ENCODE measurements at places on chromosomes 4 and X.
A peak's percentile ranks its signal among the peaks of the same experiment; 100 is the strongest.

DNA sequence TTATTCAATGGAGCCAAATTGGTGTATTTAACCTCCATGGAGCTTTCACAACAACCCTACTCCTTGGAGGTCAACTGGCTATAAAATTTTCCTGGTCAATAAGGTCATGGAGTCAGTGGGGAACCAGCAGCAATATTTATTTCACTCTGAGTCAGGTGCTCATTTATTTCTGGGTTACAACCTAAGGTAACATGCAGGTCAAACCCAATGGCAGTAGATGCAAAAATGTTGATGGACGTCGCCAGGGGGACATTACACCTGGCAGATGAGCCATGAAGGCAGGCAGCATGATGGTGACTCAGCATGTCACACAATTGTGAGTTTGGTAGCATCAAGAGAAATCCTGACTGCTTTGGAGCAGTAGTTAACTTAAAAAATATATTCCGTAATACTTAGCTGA lies 514.1 kb downstream of the IL15 start:
- no peak for DNase-seq
- H3K27ac ChIP-seq: no peak overlapping the region
- H3K27me3 ChIP-seq: no peaks in the 10 kb centered on the region

- no peaks in the 10 kb centered on the region for H3K4me1 ChIP-seq
- no peak overlapping the region for H3K27ac ChIP-seq
- peaks cover 43% of the 10 kb centered on the region for H3K36me3 ChIP-seq
- H3K4me3 ChIP-seq: no peak overlapping the region
- no peak for DNase-seq
These were observed 8.4 kb downstream of the CNGA1 start for GRCh38 chr4:48008021-48008596.

- H3K27me3 ChIP-seq: no peaks in the 10 kb centered on the region
- H3K27ac ChIP-seq: no peak overlapping the region
- no peak for DNase-seq
- no peak overlapping the region for H3K4me3 ChIP-seq
- no peaks in the 10 kb centered on the region for H3K36me3 ChIP-seq
These were observed 13.2 kb downstream of the HTRA3 start for GRCh38 chr4:8282742-8283141.

GRCh38 chrX:154443992-154444754 lies at the start of gene FAM50A:
Gene FAM50A, plus strand, starts transcription at chrX:154444141. Its CDS starts 95 bp downstream, at chrX:154444236.
- no peak within 1 kb of the TSS for H3K27ac ChIP-seq
- peak within 1 kb of the TSS; percentile 82 for H3K4me3 ChIP-seq
- H3K4me1 ChIP-seq: no peaks in the 10 kb centered on the region
- H3K27me3 ChIP-seq: no peaks in the 10 kb centered on the region
- H3K36me3 ChIP-seq: peaks cover 71% of the 10 kb centered on the region

GRCh38 chr4:152279234-152279566 lies 256.7 kb downstream of the FBXW7 start:
- H3K27ac ChIP-seq: no peak overlapping the region
- no peak overlapping the region for H3K4me3 ChIP-seq
- no peaks in the 10 kb centered on the region for H3K36me3 ChIP-seq
- no peak for DNase-seq
- no peaks in the 10 kb centered on the region for H3K27me3 ChIP-seq
- peaks cover 7% of the 10 kb centered on the region for H3K4me1 ChIP-seq

DNA sequence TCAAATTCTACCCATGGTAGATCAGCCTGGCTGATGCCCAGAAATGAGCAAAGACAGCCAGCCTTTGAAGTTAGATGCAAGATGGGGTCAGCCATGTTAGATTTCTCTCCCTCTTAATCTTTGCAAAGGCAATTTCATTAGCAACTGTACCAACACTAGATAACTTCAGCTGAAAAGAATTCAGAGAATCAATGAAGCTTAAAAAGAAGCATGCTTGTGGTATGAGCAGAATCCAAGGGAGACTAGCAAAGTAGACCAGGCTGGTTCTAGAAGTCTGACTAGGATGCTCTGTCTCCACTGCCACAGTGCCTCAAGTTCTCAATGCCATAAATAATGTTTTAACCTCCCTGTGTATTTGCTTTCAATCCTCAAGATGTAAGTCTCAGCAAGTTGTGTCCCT lies 247.3 kb downstream of the SLC7A11 start:
- no peak overlapping the region for H3K27ac ChIP-seq
- H3K4me1 ChIP-seq: no peaks in the 10 kb centered on the region
- no peaks in the 10 kb centered on the region for H3K36me3 ChIP-seq

DNA sequence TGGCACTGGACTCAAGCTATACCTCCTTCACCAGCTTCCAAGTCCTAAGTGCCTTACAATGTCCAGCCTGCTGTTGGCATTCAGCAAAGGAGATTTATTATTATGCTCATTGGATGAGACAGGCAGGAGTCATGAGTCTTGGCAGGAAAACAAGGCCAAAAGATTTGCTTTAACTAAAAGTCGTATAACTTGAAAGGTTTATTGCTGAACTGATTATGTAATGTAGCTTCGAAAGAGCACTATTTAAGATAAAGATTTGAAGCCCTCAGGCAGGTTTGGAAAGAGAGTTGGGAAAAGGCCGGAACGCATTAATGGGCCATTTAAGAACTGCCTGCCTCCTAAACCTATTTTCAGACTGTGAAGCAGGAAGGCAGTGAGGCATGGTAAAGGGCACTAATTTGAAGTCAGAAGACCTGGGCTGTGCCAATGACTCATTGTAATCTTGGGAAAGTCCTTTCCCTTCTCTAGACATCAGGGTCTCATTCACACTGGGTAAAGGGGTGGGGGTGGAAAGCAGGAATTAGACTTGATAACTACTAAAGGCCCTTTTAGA lies 280.5 kb upstream of the EDA2R start:
- H3K4me3 ChIP-seq: no peak overlapping the region
- H3K27me3 ChIP-seq: no peaks in the 10 kb centered on the region
- H3K4me1 ChIP-seq: no peaks in the 10 kb centered on the region
- DNase-seq: no peak
- H3K36me3 ChIP-seq: peaks cover 3% of the 10 kb centered on the region
- no peak overlapping the region for H3K27ac ChIP-seq

- H3K4me3 ChIP-seq: no peak overlapping the region
- H3K27me3 ChIP-seq: no peaks in the 10 kb centered on the region
- DNase-seq: no peak
- peaks cover 23% of the 10 kb centered on the region for H3K36me3 ChIP-seq
- no peak overlapping the region for H3K27ac ChIP-seq
- no peaks in the 10 kb centered on the region for H3K4me1 ChIP-seq
These were observed 8.4 kb downstream of the UBE2K start for GRCh38 chr4:39706334-39706733.

- H3K4me1 ChIP-seq: peaks cover 4% of the 10 kb centered on the region
- H3K4me3 ChIP-seq: no peak overlapping the region
- H3K36me3 ChIP-seq: no peaks in the 10 kb centered on the region
- H3K27me3 ChIP-seq: no peaks in the 10 kb centered on the region
- peak; percentile 66 for DNase-seq
These were observed 28.2 kb downstream of the FAM149A start for GRCh38 chr4:186132577-186133242.

DNA sequence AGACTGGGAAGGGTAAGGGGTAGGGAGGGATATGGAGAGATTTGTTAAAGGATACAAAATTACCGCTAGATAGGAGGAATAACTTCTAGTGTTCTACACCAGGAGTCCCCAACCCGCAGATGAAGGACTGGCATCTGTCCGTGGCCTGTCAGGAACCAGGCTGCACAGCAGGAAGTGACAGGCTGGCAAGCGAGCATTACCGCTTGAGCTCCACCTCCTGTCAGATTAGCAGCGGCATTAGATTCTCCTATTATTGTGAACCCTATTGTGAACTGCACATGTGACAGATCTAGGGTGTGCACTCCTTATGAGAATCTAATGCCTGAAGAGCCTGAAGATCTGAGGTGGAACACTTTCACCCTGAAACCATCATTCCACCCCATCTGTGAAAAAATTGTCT lies 27.9 kb upstream of the BBS7 start:
- H3K36me3 ChIP-seq: no peaks in the 10 kb centered on the region
- H3K27ac ChIP-seq: no peak overlapping the region
- no peaks in the 10 kb centered on the region for H3K27me3 ChIP-seq

- no peak overlapping the region for H3K27ac ChIP-seq
- H3K4me1 ChIP-seq: peaks cover 10% of the 10 kb centered on the region
- no peaks in the 10 kb centered on the region for H3K27me3 ChIP-seq
These were observed 1.3 kb downstream of the RHOH start for GRCh38 chr4:40197879-40198689.

DNA sequence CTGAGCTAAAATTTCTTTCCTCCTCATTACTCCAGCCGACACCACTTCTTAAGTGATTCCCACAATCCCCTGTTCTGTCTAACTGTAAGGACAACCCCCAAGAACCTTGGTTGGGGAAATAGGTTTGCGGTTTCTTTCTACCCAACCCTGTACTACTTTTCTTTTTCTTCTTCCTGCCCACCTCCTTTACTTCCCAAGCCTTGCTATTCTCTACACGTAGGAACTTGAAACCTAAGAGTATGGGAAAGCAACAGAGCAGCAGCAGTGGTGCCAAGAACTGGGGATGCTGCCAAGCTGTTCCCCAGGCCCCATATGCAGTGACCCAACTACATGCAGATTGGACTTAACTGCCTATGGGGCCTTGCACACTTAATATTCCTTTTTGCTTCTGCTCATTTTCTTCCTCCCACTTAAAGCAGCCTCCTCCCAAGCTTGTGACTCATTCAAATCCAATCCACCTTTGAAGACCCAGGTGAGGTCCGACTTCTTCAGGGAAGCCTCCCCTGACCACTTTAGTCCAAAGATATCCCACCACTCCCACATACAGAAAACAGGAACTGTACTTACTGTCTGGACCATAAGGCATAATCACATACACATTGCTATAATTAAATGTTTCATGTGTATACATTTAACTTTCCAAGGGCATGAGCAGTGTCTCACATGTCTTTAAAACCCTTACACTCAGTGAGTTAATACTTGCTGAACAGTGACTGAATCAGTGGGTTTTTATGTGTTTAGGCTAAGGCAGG lies 1.7 kb downstream of the FAM120C start:
- H3K4me3 ChIP-seq: peak overlapping the region; percentile 66
- H3K27ac ChIP-seq: no peak overlapping the region
- peaks cover 40% of the 10 kb centered on the region for H3K36me3 ChIP-seq
- no peaks in the 10 kb centered on the region for H3K4me1 ChIP-seq

GRCh38 chr4:159098482-159099127 lies 4.3 kb upstream of the RAPGEF2 start:
- H3K36me3 ChIP-seq: no peaks in the 10 kb centered on the region
- H3K27ac ChIP-seq: no peak overlapping the region
- H3K4me1 ChIP-seq: peaks cover 9% of the 10 kb centered on the region
- no peak for DNase-seq
- H3K4me3 ChIP-seq: no peak overlapping the region

DNA sequence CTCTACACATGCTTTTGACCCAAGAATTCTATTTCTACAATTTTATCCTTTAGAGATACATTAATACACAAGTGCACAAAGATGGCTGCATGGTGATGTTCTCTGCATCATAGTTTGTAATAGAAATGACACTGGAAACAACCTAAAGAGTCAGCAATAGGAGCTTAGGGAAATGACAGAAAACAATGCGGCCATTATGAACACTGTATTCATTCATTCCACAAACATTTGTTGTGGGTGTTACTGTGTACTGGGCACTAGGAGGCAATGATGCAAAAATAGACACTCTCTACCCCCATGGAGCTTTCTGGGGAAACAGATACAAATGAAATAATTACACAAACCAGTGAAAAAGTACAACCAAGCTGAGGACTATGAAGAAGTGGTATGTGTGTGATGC lies 32.0 kb downstream of the IDS start:
- H3K27me3 ChIP-seq: no peaks in the 10 kb centered on the region
- no peak overlapping the region for H3K27ac ChIP-seq
- no peak for DNase-seq
- 0 out of 2 replicates have a peak, but pooled peaks cover 4% of the 10 kb centered on the region for H3K36me3 ChIP-seq
- no peak overlapping the region for H3K4me3 ChIP-seq

DNA sequence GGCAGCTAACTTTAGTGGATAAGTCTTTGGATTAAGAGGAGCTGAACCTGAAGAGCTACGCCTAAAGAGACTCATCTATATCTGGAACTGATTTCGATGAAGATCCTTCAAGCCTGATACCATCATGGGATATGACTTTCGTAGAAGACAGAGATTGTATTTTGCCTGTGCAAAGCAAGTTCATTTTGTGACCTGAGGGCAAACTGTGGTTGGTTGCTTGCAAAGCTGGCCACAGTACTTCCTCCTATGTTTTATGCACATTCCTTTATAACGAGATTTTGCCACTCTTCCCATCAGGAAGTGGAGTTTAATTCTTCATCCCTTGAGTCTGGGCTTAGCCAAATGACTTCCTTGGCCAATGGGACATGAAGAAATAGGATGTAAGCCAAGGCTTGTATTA lies 519.3 kb upstream of the NR3C2 start:
- no peak for DNase-seq
- H3K27me3 ChIP-seq: no peaks in the 10 kb centered on the region
- H3K4me1 ChIP-seq: no peaks in the 10 kb centered on the region
- no peak overlapping the region for H3K4me3 ChIP-seq
- no peak overlapping the region for H3K27ac ChIP-seq

DNA sequence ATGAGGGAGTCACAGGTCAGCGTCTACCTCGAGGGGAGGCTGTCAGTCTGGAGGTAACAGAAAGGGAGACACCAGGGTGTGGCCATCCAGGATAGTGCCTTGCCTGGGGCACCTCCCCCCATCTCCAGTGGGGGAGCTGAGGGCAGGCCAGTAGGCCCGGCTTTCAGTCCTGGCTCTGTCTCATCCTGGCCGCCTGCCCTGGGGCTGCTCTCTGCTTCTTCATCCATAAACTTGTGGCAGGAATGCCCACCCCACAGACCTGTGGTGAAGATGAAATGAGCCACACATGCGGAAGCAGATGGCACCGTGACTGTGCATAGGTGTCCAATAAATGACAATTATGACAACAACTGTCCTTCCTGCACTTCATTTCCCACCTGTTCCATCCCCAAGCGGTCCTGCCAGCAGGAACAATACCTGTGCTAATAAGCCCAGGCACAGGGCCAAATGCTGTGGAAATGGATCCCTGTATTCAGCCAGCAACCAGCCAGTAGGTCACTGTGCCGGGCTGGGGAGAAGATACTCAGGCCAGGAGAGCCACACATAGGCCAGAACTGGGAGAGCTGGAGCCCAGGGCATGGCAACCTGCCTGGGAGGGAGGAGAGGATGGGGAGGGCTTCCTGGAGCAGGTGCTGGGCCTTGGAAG lies 30.2 kb downstream of the TRO start:
- peaks cover 5% of the 10 kb centered on the region for H3K36me3 ChIP-seq
- H3K27ac ChIP-seq: no peak overlapping the region
- DNase-seq: no peak
- H3K4me3 ChIP-seq: no peak overlapping the region
